Right renal cortex interstitium (tissue), 3 donors: ENCODE measurements at places on chromosomes 11 and 22.

GRCh38 chr11:1397146-1397861 is 7.6 kb downstream of the BRSK2 start:
- DNase-seq = no peak

GRCh38 chr11:17992916-17993315 is 19.9 kb downstream of the SERGEF start:
- DNase-seq = no peak

DNA sequence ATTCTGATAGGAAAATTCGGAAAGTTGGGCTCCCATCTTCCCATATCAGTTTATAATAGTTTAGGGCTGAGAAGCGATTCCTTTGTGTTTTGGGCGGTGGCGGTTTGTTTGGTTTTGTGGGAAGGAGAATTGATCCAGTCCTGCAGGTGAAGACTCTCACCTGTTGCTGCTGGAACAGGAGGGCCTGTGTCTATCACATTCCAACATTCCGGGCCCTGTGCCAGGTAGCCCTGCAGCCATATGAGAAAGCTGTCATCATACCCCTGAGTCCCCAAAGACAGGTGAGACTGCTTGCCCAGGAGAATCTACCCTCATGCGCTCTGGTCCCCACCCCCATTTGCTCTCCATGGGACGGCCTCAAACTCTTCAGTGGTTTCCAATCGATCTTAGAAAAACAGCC is 62.1 kb downstream of the TRAF6 start:
- DNase-seq = no peak

- no peak for DNase-seq
Observed at GRCh38 chr11:27468209-27468994, 4.2 kb downstream of the LGR4 start.

- no peak for DNase-seq
Observed at GRCh38 chr22:50269970-50270665, at the start of gene MAPK11. Gene MAPK11, minus strand, starts transcription at chr22:50270380. Its CDS starts 88 bp downstream, at chr22:50270292.

GRCh38 chr22:42805998-42806830 is 50.9 kb downstream of the ARFGAP3 start:
- no peak for DNase-seq

GRCh38 chr22:46634011-46634699 is 14.0 kb downstream of the GRAMD4 start:
- DNase-seq = no peak

- DNase-seq = no peak
Observed at GRCh38 chr22:30202531-30203006, 44.0 kb downstream of the LIF start.
